ENCODE measurements at places on chromosomes 12 and 14.

DNA sequence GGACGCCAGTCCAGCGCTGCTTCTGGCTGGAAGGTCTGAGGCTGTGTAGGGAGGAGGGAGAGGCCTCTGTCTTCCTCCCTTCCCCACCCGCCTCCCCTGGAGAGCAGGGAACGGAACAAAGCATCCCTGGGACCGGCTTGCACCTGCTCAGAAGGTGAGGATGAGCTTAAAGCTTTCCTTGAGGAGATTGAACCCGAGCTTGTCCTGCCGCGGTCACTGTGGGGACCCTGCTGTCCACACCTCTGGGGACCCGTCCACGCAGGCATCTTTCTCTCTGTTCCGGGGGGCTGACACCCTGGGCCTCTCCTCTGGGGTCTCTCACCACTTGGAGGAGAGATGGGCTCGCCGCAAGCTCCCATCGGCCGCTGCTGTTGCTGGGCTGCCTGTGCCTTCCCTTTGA, 33.2 kb upstream of the SFSWAP start:
- DNase-seq = no peak

- DNase-seq = no peak
These were observed 15.5 kb downstream of the PLXNC1 start for GRCh38 chr12:94163850-94164249.

GRCh38 chr12:109134186-109134917, 18.0 kb downstream of the ACACB start:
- peak; percentile 50 for DNase-seq

- DNase-seq = no peak
These were observed 31.9 kb upstream of the SOS2 start for GRCh38 chr14:50263321-50263720.

DNA sequence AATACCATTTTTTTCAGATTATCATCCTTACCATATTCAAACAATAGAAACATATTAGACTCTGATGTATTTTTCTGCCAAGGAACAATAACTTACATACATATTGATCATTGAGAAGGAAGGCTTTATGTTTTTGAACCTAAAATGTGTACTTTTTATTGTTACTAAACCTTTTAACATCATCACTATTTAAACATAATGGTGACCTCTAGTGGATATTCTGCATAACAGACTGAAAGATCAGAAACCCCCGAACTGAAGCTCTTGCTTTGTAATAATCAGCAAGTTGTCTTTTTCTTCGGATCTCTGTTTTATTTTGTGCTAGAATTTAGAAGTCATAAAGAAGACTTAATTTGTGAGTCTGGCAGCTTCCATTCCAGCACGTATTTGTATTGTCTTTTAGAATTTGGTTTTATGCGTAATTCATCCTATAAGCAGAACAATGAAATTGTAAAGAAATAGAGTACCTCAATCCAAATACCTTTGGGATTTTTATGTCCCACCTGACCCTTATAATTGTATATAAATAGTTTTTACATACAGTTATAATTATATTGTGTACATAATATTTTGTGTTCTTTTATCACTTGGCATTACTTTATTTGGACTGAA, 125.9 kb upstream of the ATF1 start:
- DNase-seq = peak; percentile 69

DNA sequence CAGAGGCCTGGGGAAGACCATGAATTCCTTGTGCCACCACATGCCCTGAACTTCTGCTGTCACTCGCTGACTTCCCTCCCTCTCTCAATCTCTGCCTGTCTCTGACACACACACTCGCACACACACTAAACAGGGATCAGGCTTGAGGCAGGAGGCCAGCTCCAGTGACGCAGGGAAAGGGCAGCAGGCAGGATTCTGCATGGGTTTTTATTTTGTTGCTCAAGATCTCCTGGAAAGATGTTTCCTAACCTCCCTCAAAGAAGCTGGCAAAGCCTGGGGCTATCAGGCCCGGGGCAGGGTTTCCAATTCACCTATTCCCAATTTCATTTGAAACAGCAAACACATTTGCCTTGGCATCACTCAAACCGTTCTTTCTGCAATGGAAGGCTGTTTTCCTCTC, 27.7 kb upstream of the PEX5 start:
- DNase-seq = no peak

- DNase-seq = no peak
These were observed at the start of gene TAC3 for GRCh38 chr12:57016348-57016747. Gene TAC3, minus strand, starts transcription at chr12:57016529. Its CDS starts 732 bp downstream, at chr12:57015797.

DNA sequence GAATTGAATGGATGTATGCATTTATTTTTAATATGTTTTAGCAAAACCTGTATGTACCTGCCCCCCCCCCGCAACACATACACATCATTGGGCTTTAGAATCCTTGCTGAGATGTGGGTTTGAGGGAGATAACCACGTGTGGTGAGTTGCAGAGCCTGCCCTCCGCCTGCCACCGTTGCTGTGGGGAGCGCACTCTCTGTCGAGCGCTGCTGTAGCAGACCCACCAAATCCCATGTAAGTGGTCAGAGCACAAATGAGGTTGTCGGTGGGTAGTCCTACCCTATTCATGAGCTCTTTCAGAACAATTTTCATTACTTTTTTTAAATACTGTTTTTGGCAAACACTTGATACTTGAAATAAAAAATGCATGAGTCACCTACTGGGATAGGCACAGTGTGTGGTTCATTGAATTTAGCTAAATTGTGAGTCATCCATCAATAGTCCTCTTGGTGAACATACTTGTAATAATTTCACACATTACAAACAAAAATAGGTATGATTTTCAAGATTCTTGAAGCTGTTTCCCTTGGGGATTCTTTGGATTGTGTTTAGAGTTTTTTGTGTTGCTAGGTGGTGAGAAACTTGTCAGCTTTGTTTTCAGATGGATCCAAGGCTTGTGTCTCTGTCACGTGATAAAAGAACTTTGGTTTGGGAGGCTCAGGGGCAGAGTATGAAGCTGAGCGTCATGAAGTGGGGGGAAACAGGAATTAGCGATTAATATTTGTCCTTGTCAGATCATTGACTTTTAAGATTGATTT, 107.6 kb downstream of the PTCSC3 start:
- no peak for DNase-seq

DNA sequence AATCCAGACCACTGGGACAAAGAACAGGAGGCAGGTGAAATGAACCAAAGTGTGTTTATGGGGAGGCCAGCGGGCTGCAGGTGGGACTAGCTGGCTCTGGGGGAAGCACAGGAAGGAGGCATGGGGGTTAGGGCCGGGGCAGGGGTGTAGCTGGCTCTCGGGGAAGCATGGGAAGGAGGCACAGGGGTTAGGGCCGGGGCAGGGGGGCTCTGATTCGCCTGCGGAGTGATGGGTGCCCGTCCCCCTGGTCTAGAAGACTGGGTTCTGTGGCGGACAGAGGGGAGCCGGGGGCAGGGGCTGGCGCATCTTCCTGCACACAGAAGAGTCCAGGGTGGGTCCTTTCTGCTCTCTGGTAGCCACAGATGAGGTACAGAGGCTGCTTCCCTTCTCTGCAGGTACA, 310.3 kb downstream of the TMEM121 start:
- DNase-seq = no peak

DNA sequence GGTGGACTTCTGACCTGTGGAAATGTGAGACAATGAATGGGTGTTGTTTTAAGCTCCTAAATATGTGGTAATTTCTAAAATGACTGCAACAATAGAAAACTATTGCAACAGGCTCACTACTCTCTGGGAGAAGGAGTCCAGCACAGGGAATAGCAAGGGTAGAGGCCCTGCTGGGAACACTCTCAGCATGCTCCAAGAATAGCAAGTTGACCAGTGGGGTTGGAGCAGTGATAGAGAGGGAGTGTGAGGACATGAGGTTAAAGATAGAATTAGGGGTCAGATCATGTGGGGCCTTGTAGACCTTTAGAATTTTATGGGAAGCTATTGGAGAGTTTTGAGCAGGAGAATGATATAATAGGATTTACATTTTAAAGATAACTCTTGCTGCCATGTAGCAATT, 346.7 kb upstream of the CCDC196 start:
- DNase-seq = no peak

DNA sequence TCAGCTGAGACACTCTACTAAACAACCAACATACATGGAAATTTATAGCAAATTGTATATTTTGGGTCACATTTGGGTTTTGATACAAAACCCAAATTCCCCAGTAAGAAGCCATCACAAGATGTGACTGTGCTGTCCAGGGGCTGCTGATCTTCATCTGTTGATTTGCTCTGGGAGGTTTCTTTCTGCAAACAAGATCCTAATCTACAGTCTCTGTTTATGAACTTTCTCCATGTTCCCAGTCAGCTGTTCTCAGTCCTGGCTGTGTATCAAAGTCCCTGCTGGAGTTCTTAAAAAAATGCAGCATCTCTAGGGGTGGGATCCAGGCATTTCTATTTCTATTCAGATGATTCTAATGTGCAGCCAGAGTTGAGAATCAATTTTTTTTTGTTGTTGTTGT, 85.1 kb downstream of the ATP23 start:
- DNase-seq = no peak

DNA sequence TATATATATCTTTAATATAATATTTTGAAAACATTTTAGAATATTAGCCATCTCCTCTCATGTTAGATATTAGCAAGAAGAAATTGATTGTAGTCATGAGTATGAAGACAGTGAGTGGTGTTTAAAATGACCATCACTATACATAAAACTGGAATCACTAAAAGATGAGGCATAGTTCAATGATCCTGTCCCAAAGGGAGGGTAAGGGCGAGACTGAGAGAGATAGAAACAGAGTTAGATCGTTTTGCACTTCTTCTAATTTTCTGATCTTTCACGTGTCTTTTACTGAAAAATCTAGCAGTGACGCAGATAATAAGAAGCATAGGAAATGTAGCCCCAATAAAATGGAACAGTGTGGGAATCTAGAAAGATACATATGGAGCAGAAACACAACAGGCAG, 627.4 kb downstream of the SLC16A7 start:
- DNase-seq = no peak

DNA sequence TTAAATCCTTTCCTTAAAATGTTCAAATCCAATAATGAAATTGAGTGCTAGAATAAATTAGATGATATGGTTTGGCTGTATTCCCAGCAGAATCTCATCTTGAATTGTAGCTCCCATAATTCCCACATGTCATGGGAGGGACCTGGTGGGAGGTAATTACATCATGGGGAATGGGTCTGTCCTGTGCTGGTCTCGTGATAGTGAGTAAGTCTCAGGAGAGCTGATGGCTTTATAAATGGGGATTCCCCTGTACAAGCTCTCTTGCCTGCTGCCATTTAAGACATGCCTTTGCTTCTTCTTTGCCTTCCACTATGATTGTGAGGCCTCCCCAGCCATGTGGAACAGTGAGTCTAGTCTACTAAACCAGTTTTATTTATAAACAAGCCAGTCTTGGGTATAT, 508.5 kb downstream of the ETNK1 start:
- DNase-seq = no peak

DNA sequence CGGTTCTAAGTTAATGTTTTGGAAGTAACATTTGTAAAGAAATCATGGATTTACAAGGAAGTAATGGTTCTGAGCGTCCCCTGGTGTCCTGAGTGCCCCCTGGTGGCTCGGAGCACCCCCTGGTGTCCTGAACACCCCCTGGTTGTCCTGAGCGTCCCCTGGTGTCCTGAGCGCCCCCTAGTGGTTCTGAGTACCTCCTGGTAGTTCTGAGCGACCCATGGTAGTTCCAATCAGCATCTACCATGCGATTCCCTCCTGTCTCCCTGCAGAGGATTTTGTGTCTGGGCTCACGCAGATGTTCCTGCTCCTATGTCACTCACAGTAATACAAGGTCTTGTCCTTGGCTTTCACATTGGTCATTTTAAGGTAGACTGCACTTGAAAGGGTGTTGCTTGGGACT, 1352.9 kb downstream of the TMEM121 start:
- peak; percentile 39 for DNase-seq

GRCh38 chr12:87201598-87201997, 827.6 kb downstream of the C12orf50 start:
- DNase-seq = no peak

DNA sequence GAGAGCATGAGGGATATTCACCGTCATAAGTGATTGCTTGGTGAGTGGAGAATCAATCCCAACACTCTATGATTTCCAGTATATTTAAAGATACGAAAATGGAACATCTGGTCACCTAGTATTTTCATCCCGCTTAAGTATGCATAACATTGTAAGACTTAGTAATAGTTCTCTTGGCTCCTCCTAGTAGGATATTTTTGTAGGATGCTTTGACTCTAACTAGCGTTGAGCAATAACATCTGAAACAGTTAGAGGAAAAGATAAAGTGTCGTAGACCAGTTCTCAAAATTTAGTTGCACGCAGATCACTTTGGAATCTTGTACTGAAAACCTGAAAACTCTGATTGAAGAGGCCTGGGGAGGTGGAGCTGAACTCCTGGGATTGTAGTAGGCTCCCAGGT, 7.6 kb downstream of the SAMD4A start:
- no peak for DNase-seq

DNA sequence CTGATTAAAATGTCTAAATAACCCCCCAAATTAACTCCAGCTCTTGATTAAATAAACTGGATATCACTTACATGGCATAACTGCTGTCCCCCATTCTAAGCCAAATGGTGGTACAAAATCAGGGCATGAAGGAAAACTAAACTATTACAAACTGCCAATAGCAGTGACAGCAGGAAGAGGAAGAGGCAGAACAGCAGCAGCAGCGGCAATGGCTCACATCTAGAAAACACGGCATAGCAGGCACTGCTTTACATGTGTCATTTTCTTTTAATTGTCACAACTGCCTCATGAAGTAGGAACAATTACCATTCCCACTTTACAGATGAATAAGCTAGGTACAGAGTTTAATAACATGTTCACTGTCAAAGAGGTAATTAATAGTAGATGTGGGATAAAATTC, 92.0 kb downstream of the EPS8 start:
- peak; percentile 31 for DNase-seq

DNA sequence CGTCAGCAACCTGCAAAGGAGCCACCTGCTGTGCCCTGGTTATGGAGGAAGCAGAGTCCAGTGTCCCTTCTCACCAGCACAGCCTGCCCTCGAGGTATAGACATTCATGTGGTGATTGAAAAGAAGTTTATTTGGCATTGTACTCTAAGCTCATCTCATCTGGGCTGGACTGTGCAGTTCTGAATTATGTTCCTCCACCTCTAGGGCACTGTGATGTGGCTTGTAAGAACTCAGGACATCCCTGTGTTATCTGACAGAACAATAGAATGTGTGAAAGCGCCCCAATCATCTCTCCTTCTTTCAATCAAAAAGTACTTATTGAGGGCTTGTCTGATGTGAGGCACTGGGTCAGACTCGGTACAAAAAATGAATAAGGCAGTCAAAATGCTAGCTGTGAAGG, 140.1 kb downstream of the DHRS2 start:
- DNase-seq = no peak
